Activated CD4-positive, alpha-beta T cell treated with anti-CD3 and anti-CD28 coated beads, Interleukin-2, amount 50 U/mL, for 4 hours (primary cell): ENCODE measurements at places on chromosomes 13 and 19.
A peak's percentile ranks its signal among the peaks of the same experiment; 100 is the strongest.

DNA sequence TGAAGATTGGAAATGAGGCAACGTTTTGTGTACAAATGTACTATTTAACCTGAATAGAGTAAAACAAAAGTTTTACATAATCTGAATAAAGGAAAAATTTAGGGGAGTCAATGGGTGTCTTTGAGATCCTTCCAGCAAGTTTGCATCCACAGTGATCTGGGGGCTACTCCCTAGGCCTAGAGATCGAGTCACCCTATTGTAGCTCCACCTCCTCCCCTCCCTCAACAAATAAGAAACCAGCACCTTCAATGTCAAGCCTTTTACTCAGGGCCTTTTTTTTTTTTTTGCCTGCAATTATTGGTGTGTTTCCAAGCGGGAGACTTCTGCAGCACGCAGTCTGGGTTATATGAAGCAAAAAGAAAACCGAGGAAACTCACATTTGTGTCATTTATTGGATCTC lies 16.3 kb upstream of the RAP2A start:
- no peak for DNase-seq

GRCh38 chr13:31967155-31967554 lies 64.4 kb upstream of the FRY start:
- DNase-seq, result no peak

GRCh38 chr19:55691561-55692481 lies 16.8 kb downstream of the EPN1 start:
- no peak for DNase-seq

GRCh38 chr13:24066405-24067295 lies 93.9 kb upstream of the SPATA13 start:
- DNase-seq, result no peak

- DNase-seq, result no peak
These were observed 399.1 kb upstream of the SPRY2 start for GRCh38 chr13:80740071-80740470.

- no peak for DNase-seq
These were observed 59.9 kb downstream of the TBC1D4 start for GRCh38 chr13:75422028-75422427.

GRCh38 chr13:22114630-22115311 lies 443.9 kb downstream of the FGF9 start:
- DNase-seq, result no peak

DNA sequence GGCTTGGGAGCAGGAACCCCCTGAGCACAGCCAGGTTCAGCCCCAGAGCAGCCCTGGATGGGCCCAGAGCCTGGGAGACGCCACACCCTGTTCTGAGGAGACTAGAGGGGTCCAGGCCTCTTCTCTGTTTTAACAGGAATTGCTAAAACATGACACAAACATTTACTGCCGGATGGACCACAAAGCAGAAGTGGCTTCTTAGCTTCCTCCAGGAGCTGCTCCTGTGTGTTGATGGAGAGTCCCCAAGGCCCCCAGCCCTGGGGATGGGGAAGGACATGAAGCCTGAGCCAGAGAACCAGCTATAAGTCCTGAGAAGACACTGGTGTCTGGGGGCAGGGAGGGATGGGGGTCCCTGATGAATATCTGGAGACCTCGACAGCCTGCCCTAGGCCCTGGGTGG lies 14.6 kb downstream of the CEACAM3 start:
- no peak for DNase-seq

DNA sequence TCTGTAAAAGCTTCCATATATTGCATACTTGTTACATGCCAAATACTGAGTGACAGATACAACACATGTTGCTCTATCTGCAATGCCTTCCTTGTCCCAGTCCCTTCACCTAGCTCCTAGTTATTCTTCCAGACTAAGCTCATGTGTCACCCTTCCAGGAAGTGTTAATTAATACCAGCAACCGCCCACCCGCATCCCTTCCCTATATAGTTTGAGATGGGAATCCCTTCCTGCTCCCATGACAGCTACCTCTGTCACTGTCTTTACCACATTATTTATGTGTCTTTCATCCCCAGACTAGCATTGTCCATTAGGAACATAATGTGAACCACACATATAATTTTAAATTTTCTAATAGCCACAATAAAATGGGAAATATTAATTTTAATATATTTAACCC lies 49.5 kb upstream of the FRY start:
- no peak for DNase-seq

GRCh38 chr13:49998714-49999624 lies 2.1 kb downstream of the TRIM13 start:
- peak; percentile 14 for DNase-seq

GRCh38 chr13:94181461-94182107 lies 297.9 kb downstream of the DCT start:
- DNase-seq, result no peak

DNA sequence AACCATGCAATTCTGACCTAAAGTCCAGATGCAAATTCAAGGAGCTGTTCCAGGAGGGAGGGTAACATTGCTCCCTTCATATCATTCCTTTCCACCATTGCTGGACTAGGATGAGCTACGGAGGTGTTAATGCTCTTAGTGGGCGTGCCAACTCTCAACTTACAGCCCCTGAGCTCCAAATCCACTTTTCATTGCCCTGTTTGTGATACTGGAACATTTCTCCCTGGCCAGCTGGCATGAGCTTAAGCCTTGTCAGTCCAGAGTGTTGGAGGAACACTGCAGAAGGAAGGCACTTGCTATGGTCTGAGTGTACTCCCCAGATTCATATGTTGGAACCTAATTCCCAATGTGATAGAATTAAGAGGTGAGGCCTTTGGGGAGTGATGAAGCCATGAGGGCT lies 70.4 kb upstream of the FARP1 start:
- no peak for DNase-seq
